Stimulated activated CD4-positive, alpha-beta T cell treated with anti-CD3 and anti-CD28 coated beads, TNF-alpha, amount 100 ng/mL, for 4 hours (primary cell): ENCODE measurements at places on chromosomes 5 and 9.

DNA sequence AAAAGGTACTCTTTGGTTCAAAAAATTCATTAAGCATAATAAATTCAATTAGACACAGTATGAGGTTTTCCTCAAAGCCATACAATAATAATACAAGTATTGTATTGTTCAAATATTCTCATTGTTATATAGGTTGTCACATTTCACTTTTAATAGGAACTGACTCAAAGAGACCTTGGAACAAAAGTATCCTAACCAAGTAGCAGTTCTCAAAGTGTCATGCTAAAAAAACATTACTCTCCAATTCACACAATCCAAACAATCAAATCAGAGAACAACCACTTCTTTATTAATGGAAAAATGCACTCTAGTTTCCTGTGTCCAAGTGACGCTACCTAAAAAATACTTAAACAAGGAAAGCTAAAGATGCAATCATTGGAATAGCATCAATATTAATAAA is 115.4 kb downstream of the DENND1A start:
- DNase-seq = no peak

GRCh38 chr5:621341-621761 is 9.2 kb downstream of the CEP72 start:
- DNase-seq = no peak

DNA sequence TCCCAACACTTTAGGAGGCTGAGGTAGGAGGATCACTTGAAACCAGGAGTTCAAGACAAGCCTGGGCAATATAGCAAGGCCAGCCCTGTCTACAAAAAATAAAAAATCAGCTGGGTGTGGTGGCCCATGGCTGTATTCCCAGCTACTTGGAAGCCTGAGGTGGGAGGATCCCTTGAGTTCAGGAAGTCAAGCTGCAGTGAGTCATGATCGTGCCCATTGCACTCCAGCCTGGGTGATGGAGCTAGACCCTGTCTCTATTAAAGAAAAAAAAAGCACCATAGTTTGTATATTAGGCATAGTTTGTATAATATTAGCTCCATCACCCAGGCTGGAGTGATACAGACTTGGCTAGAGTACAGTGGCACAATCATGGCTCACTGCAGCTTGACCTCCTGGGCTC is 9.6 kb upstream of the NME5 start:
- DNase-seq = no peak

DNA sequence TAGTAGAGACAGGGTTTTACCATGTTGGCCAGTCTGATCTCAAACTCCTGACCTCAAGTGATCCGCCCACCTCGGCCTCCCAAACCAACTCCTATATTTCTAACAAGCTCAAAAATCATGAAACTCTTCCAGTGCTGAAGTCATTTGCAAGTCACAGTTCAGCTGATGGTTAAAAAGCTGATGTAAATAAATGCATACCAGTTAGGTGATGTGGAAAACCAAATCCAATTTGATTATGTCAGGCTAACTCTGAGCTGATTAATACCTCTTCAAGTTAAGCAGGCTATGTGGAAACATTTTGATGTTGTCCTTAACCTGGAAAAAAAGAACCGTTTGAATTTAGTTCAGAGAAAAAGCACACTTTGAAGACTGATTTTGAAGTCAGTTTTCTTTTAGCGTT is 51.0 kb downstream of the TMEM252 start:
- DNase-seq = no peak

DNA sequence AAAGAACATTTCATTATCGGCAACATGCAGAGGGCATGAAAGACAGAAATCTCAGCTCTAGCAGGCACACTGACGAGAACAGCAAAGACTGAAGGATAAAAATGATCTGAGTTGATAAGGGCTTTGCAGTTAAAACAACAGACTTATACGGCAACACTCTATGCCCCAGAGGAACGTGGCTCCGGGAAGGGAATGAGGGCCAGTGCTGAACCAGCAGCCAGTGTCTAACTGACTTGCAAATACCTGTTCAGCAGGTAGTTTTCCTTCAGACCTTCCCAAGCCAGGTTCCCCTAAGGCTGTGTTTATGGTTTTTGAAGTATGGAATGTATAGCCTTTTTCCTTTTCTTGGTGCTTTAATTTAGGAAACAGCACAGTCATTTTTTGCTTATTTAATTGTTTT is 121.3 kb upstream of the CDH18 start:
- no peak for DNase-seq

- DNase-seq = no peak
These were observed 929 bp downstream of the SH3PXD2B start for GRCh38 chr5:172453206-172453985.

GRCh38 chr5:36045895-36046294 is 20.8 kb downstream of the UGT3A2 start:
- DNase-seq = no peak

GRCh38 chr5:50969151-50970031 is 303.0 kb downstream of the PARP8 start:
- no peak for DNase-seq

DNA sequence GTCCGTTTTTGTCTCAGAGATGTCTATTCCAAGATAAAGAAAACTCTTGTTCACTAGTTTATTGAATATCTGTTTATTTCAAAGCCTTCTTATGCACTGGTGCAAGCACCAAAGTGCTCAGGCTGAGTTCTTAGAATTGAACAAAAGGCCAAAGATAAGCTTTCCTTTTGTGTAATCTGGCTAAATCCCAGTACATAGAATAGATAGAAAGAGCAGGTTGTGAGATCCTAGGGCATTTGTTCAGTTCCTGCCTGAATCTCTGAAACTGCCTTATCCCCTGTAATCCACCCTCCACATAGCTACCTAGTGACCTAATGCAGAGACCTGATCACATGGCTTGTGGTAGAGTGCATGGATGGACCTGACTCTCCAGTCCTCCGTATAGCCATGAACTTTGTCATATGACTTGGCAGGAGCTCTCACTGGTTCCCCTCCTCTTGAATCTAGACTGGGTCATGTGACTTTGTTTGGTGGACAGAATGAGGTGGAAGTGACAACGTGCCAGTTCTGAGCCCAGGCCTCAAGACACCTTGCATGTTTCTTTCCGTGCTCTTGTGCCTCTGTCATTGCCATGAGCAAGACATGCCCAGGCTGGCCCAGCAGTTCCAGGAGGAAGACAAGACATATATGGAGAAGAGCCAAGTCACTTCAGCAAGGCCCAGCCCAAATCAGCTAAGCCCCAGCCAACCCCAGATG is 139.3 kb upstream of the SHB start:
- DNase-seq = no peak

DNA sequence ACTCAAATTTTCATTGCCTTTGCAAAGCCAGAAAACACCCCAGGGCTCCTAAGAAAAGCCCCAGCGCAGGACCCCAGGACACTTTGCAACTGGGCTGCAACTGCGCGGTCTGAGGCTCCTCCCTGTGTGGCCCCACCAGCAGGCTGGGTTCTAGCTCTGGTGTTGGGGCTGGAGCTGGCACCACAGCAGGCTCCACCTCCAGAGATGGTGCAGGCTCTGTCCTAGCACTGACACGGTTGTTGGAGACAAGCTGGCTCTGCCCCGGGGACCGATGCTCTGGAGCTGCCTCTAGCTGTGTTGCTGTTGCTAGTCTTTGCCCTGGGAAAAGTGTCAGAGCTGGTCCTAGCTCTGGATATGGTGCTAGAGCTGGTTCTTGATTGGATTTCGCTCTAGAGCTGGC is 13.6 kb downstream of the LCN10 start:
- no peak for DNase-seq

DNA sequence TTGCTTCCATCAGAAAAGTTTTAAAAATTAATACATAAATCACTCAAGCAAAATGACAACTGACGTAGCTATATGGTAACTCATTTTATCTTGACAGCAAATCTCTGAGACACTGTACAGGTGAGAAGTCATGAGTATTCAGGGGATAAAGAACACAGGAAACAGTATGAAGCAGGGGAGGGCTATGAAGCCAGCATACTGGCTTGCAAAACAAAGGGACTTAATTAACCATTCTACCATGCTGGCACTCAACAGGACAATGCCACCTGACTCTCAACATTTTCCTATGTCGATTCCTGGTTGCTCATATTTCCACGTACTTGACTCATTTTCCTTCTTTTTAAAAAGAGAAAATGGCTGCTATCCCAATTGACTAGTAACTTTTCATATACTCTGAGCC is 151.4 kb upstream of the RETREG1 start:
- DNase-seq = no peak

DNA sequence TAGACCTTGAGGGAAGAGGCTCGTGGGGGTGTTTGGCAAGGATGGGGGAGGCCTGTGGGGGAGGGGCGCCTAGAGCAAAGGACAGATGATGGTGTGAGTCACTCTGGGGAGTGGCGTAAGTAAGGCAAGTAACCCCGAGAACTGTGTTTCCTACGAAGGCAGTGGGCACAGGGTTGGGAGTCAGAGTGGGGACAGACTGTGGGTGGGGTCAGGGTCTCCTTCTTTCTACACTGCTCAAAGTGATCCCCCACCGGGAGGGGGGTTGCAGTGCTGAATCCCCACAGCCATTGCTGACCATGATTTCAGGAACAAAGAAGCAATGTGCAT is 136.8 kb downstream of the TENT4A start:
- DNase-seq = no peak

- DNase-seq = no peak
These were observed 285.9 kb downstream of the ARHGEF28 start for GRCh38 chr5:73911761-73912393.

- no peak for DNase-seq
These were observed 81.3 kb upstream of the ERCC6L2 start for GRCh38 chr9:95793924-95794828.

DNA sequence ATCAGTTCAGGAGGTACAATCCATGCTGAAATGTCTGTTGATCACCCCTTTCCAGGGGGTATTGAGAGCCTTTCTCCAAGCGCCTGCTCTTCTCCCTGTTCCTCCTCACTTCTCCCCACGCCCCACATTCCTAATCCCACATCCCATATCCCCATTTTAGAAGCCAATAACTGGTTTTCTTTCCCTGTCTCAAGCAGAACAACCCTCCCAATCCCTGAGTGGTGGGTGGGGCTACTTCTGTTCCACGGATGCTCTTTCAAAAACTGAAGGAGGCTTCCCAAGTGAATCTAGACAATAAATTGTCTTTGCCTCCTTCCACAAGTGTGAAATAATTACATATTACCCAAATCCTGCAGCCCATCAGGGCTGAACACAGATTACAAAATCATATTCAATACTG is 77.0 kb upstream of the SEMA6A start:
- no peak for DNase-seq
